ENCODE measurements at places on chromosomes 6 and 20. TPM values are rescaled to one million over a fixed set of nuclear protein-coding genes. Genes with fewer than 3 reads are reported as not detected.

The SIRPD gene
- not detected for total RNA-seq

The PGC gene
- total RNA-seq: 0.18 TPM

The ATP6V1G2 gene
- 0.98 TPM for total RNA-seq

The SLPI gene
- 0.74 TPM for total RNA-seq

The LHFPL5 gene
- total RNA-seq: not detected

The VWA7 gene
- total RNA-seq: 4.3 TPM

The TSPO2 gene
- not detected for total RNA-seq

The SUMO4 gene
- 1.1 TPM for total RNA-seq

The GRIK2 gene
- total RNA-seq: 6.6 TPM

DNA sequence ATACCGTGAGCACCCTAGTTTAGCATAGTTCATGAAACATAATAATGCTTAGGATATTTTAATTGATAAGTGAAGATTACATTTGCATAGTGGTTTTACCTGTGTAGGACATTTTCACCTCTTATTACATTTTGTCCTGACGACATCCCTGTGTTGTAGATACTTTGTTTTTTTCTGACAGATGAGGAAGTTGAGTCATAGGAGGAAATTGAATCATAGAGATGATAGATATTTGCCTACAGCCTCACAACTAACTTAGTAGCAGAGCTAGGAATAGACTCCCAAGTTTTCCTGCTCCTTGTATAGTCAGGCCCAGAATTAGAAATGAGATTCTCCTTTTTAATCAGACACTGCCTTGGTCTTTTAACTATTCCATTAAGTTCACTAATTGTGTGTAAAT lies 100.5 kb upstream of the SUPT3H start:
- peak; percentile 51 for DNase-seq

DNA sequence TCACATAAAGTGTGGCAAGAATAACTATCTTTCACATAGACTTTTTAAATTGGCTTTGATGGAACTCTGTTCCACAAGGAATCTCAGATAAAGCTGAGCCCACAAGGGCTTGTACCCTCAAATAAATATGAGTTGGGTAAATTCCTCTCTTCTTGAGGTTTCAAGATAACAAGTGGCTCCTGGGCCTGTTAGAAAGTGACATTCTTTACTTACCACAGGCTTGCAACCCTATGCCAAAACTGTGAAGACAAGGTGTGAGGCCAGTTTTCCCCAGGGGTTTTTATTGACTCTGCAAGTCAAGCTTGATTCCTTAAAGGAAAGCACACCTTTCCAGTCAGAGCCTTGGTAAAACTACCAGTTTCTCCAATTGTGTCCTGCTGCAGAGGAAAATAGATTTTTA lies 664.8 kb upstream of the GJE1 start:
- no peak for DNase-seq

DNA sequence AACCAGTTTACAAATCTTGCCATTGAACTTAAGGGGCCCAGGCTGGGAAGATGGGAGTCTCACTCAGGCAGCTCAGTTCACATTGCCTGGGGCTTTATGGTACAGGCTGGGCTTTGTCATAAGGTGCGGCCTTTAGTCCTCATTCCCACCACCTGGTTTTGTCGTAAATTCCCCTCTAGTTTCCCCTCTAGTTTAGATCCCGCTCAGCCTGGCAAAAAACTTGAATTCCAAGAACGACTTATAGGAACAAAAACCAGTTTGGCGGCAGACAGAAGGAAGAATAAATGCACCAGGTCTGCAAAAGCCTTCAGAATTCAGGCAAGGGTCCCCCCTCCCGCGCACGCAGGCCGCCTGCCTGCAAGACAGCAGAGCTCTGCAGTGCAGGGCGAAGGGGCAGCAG lies 4.1 kb downstream of the BMP7 start:
- DNase-seq: no peak

DNA sequence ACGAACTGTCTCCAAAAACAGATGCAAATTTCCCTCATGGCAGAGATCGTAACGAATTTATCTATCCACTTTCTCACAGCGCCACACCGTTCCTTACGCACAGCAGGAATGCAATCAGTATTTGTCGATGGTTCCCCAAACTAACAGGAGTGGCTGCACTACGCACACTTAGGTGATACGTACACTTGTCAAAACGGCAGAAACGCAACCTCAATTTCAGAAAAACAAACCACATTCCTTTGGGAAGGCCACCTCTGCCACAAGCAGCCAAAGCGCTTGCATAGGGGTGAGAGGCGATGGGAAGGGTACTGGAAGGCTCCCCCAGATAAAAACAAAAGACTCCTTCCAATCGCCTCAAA lies 638 bp downstream of the MDN1 start:
- DNase-seq: no peak

- no peak for DNase-seq
These were observed 16.0 kb upstream of the SLC22A7 start for GRCh38 chr6:43282060-43282459.

DNA sequence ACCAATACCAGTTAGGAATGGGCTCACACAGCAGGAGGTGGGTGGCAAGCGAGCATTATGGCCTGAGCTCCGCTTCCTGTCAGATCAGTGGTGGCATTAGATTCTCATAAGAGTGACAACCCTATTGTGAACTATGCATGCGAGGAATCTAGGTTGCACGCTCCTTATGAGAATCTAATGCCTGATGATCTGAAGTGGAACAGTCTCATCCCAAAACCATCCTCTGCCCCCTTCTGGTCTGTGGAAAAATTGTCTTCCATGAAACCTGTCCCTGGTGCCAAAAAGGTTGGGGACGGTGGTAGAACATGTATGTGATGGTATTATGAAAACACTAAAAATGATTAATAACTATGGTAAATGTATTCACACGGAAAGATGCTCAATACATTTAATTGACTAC lies 99.7 kb upstream of the HIVEP1 start:
- DNase-seq: no peak

DNA sequence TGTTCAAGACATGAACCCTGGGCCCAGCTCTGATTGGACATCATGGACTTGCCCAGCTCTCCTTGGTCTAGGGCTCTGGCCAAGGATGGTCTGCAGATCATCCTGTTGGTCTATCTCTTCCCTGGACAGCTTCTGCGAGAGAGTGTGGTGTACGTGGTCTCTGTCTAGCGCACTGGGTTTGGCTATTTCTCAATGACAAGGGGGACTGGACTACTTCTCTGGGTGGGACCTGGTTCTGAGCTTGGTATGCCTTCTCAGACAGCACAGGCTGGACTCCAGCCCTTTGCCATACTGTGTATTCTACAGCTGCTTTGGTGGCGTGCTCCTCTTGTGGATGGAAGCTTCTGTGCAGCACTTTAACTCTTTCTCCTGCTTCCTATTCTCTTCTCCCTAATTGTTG lies 8.5 kb upstream of the RAET1E start:
- no peak for DNase-seq

- DNase-seq: no peak
These were observed 554.4 kb downstream of the CD83 start for GRCh38 chr6:14671937-14672336.

DNA sequence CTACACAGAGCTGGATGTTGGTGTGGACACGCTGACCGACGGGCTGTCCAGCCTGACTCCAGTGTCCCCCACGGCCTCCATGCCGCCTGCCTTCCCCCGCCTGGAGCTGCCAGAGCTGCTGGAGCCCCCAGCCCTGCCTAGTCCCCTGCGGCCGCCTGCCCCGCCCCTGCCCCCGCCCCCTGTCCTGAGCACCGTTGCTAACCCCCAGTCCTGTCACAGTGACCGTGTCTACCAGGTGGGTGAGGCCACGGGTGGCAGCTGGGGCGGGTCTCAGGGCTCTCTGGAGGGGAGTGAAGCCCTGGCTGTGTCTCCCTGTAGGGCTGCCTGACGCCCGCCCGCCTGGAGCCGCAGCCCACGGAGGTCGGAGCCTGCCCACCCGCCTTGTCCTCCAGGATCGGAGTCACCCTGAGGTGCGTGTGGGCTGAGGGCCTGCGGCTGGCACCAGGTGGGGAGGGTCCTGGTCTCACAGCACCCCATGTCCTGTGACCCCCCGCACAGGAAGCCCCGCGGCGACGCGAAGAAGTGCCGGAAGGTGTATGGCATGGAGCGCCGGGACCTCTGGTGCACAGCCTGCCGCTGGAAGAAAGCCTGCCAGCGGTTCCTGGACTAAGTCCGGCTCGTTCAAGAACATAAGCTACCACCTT lies 2.9 kb downstream of the SLC2A4RG start:
- DNase-seq: no peak

GRCh38 chr20:50354721-50355589 lies 155.2 kb upstream of the PTPN1 start:
- DNase-seq: no peak

DNA sequence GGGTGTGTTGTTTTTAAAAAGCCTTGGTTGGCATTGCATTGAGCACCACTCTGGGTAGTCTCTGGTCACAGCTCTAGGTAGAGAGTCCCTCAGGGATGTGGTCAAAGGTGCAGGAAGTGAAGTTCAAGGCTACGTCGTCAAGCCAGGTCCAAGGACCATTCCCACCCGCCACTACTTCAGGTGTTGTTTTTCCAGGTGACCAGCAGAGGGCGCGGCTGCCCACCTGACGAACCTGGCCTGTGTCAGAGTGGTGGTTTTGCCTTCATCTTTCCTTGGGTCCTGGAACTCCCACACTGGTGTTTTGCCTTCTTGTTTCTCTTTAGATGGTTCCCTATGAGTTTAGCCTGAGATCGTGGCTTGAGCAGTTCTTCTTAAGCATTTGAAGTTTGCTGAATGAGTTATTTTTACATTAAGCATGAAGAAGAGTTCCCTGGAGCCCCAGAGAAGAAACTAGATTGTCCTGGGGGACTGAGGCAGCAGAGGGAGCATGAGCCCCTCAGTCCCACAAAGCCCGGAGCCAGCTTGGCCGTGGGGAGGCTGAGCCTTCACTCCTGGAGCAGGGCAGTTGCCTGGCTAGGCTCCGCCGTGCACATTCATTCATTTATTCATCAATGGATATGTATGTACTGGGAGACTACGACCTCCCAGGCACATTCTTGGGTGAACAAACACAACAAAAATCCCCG lies 5.6 kb upstream of the PHACTR3 start:
- DNase-seq: peak; percentile 22

- DNase-seq: no peak
These were observed 31.6 kb downstream of the CD83 start for GRCh38 chr6:14149053-14149738.

- no peak for DNase-seq
These were observed 309.3 kb upstream of the SUPT3H start for GRCh38 chr6:45686841-45687569.

- DNase-seq: no peak
These were observed 1.3 kb downstream of the VEGFA start for GRCh38 chr6:43771210-43771857.

GRCh38 chr6:131288214-131288613 lies 152.9 kb downstream of the AKAP7 start:
- no peak for DNase-seq
